ENCODE measurements at places on chromosomes 3 and 15.

DNA sequence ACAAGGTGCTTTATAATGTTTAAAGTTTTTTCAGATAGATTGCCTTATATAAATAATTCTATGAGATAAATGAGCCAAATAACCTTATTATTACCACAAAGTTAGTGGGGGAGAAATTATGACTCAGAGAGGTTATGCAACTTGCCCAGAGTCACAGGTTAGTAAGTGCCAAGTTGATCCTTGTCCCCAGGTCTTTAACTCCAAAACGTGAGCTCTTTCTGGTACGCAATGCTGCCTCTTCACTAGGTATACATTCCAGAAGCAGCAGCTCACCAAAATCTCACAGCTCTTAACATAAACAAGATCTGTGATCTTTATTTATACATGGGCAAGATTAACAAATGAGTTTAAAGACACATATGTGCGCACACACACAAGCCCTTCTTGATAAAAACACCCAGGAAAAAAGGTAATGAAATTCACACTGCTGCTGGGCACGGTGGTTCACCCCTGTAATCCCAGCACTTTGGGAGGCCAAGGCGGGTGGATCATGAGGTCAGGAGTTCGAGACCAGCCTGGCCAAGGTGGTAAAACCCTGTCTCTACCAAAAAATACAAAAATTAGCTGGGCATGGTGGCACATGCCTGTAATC lies 59.8 kb upstream of the NR2F2 start:
- no peak for DNase-seq

DNA sequence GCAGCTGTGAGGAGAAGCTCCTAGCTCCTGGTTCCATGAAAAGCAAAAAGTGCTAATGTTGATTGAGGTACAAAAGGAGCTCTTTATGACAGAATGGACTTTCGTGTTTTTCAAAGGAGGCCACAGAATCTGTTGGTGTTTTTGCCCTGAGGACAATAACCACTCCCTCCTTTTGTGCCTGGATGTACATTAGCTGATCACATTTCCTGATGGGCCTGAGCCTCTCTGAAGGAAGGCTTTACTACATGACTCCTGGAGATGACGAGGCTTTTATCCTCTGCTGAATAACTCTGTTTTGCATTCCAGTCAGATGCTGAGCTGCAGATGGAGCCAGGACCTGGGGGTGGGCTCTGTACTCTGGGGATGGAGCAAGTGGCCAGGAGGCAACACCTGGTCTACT lies 301.9 kb downstream of the CACNA2D3 start:
- no peak for DNase-seq

DNA sequence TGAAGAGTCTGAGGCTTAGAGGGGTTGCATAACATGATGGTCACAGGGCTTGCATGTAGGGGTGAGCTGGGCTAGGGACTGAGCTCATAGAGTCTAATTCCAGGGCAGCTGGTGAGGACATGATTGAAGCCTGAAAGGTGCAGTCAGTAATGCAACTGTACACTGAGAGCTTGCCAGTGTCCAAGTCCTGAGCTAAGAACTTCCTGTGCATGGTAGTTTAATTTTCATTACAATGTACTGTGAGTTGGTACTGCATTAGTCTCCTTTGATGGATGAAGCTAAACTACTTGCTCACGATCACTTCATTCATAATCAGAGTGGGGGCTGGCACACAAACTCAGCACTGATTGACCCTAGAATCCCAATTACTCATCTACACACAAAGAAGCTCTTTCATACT lies 156.4 kb upstream of the CRBN start:
- no peak for DNase-seq

GRCh38 chr15:58520464-58520863 lies 88.7 kb downstream of the LIPC start:
- no peak for DNase-seq

DNA sequence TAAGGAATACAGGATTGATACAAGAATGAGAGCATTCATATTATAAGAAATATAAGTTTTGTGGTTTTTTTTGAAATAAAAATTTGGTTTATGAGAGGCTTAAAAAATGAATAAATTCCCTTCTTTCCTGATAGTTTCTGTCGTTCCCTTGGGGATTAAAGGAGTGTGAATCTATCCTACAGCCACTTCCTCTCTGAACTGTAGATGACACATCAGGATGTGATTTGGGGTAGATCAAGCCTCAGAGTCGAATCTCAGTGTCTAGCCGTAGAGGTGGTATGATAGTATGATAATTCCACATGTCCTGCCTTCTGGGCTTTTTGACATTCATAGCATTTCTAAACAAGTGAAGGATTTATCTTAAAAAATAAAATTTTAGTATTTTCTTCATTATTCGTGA lies 343.1 kb downstream of the LPP start:
- DNase-seq: no peak

DNA sequence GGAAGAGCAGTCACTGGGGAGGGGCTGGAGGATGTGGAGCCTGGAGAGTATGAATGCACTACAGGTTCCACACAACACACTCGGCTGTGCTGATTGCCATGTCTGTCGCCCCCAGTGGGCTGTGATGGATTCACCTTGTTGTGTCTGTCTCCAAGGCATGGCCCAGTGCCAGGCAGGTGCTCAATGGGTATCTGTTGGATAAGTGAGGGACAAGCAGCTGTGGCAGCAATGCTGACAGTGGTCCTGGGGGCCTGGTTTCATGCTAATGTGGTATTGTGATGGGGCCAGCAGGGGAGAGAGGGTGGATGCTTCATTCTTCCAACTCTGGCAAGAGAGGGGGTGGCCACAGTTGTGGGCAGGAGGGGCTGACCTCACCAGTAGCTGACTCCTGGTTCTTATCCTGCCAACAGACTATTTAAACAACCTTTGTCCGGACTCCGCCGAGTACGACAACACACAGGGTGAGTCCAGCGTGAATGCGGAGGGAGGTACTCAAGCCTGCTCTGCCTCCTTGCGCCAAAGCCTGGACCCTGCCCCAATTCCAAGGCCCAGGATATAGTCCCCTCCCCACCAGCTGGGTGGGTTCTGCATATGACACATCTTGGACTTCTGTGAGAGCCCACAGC lies 47.3 kb upstream of the NR2C2 start:
- no peak for DNase-seq

DNA sequence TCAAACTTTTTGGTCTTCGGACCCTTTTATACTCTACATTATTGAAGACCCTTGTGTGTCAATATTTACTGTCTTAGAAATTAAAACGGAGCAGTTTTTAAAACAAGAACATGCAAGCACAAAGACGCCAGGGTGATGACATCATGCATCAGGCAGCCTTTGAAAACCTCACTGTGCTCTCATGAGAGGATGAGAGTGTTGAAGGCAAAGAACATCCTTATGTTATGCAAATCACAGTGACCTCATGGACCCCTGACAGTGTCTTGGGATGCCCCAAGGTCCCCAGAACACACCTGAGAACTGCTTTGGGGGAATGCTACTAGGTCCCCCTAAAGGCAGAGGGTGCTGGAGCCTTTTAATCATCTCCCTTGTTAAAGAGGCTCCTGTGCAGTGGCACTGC lies 51.6 kb downstream of the CHDH start:
- no peak for DNase-seq

DNA sequence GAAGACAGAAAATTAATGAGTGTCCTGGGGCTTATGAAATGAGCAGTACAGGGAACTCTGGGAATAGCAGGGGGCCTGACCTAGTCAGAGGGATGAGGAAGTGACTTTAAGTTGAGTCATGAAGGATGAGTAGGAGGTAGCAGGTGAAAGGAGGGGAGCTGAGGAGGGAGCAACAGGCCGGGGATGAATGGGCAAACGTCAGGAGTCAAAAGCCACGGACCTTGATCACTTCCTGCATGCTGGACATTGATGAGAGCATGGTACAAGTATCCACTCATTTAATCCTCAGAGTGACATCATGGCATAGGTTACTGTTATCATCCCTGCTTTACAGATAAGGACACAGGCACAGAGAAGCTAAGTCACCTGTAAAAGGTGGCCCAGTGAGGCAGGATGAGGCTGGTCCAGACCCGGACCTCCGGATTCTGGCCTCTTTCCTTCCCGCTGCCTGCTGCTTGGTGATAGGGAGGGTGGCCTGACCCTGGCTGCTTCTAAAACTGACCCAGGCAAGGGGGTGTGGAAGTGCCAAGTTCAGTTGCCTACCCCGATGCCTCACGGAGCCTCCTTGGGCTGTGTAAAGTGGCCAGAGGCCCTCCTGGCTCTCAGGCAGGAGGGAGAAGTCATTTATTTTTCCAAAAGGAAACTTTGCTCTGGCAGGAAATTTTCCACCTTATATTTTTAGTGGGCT lies 7.6 kb downstream of the CORO2B start:
- no peak for DNase-seq

- DNase-seq: no peak
Observed at GRCh38 chr3:82088749-82089148, 327.3 kb upstream of the GBE1 start.

- no peak for DNase-seq
Observed at GRCh38 chr3:176953106-176954060, 243.9 kb downstream of the TBL1XR1 start.

DNA sequence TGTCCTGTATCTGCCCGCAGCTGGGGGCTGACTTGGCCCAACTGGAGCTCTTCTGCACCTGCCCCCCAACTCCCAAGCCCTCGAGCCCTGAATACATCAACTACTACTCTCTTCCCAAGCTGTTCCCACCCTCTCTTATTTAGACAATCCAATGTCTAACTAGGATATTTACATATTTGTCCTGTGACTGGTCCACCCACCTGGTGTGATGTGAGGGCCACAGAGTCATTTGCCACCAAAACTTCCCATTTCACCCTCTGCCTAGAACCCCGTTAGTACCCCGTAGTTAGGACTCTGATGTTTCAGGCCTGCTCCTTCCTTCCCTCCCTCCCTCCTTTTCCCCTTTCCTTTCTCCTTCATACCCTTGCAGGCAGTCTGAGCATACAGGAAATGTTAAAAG lies 6.4 kb downstream of the CPLX3 start:
- DNase-seq: no peak

DNA sequence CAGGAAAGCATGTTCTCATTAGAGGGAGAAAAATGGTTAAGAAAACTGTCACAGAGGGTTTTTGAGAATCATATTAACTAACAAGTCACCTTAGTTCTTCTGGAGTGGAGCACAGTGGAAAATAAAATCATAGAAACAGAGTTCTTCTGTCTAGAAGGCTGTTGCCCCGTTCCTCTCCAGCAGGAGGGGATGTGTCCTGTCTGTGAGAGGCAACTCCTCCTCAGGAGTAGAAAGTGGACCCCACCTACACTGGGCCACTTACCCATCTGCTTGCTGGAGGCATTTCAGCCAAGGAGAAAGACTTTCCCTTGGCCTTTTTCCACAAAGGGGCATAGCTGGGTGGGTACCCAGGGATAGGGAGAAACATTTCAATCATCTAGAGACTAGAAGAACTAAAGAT lies 106.6 kb downstream of the SSR3 start:
- no peak for DNase-seq

GRCh38 chr15:81752974-81753373 lies 292.8 kb downstream of the MEX3B start:
- DNase-seq: no peak

- no peak for DNase-seq
Observed at GRCh38 chr3:173622166-173622565, 224.6 kb downstream of the NLGN1 start.

GRCh38 chr3:175495331-175495730 lies 636.2 kb downstream of the NAALADL2 start:
- no peak for DNase-seq

DNA sequence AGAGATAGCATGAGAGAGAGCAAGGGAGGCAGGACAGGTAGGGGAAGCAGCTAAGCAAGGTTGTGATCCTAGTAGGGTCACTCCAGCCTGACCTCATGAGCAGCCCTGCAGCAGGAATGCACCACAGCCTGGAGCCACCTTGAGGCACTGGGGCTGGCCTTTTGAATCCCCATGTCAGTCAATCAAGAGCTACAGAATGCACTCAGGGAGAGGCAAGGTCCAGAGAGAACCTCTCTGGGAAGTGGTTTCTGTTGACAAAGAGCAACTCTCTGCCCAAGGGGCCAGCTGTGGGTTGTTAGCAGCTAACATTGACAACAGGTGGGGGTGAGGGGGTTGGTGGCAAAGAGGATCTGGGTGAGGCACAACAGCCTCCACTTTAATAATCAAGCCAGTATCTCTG lies 54.6 kb downstream of the TRANK1 start:
- no peak for DNase-seq

- DNase-seq: peak; percentile 56
Observed at GRCh38 chr3:152322756-152323155, 54.0 kb downstream of the MBNL1 start.

GRCh38 chr3:111692593-111693552 lies 97.7 kb upstream of the ZBED2 start:
- no peak for DNase-seq

DNA sequence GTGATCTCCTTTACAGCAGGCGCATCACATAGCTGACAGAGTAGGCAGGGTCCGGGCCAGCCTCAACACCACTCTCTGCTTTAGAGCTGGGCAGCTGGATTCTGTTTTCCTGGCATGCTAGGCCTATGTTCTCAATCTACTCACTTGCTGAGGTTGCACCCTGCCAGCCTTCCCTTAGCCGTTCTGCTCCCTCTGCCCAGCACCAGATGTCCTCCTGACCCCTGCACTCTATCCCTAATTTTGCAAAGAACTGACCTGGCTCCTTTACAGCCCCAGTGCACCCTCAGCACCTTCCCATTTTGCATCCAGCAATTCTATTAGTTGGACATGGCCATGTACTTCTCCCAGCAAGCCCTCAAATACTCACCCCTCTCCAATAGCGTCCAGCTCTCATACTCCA lies 371.6 kb upstream of the WNT5A start:
- no peak for DNase-seq

DNA sequence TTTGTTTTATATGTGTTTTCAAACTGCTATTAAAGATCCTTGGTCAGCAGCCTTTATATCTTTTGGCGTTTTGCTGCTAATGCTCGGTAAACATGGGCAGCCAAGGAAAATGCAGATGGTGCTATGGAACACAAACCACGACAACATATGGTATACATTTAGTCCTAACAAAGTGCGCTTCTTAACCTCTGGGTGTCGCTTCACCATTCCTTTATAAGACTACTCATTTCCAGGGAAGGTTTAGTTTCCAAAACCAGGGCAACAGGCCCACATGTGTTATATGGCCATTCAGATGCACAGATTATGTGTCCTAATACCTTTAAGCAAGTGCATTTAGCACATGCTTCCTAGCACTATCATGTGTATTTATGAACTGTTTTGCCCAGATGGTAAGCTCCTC lies 14.7 kb downstream of the SHOX2 start:
- DNase-seq: no peak

DNA sequence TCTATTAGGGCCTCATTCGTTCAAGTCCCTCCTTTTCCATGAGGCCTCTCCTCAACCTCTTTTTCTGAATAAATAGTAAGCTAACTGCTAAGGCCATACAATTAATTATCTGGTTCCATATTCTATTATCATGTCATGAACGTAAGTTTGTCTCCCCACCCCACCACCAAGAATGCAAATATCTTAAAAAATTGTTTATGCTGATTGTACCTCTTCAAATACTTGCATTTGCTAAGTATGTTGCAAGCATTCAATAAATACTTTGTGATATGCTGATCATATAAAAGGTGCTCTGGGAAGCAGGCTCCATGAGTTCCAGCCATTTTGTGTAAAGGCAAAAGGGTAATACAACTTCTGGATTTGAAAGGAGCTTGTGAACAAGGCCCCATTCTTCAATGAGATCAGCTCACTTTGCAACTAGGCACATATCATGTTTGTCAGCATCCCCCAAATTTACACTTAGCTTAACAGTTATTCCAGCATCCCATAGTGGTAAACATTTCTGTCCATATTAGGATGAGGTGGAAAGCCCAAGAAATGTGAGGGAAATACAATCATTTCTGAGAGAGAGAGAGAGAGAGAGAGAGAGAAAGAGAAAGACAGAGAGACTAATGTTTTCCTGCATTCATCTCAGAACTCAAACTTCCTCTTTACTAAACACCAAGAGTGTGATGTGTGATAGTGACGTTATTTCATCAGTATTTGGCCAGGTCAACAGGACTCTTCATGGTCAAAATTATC lies 33.2 kb downstream of the SLC12A8 start:
- DNase-seq: no peak

All from HL-60 (cell line).